ENCODE measurements at places on chromosomes 6 and 20. TPM values are rescaled to one million over a fixed set of nuclear protein-coding genes. Genes with fewer than 3 reads are reported as not detected.

The BMP7 gene
- total RNA-seq = 1.1 TPM

The MGME1 gene
- total RNA-seq = 41.5 TPM

The RSPO4 gene
- not detected for total RNA-seq

The LRRN4 gene
- not detected for total RNA-seq

The NKX2-4 gene
- not detected for total RNA-seq

The PLCB1 gene
- total RNA-seq = 1.2 TPM

The OTOR gene
- not detected for total RNA-seq

The HLA-DQA2 gene
- total RNA-seq = not detected

The TNFRSF6B gene
- 0.97 TPM for total RNA-seq

The CRISP3 gene
- total RNA-seq = not detected

The POU5F1 gene
- 10.8 TPM for total RNA-seq

The SCRT2 gene
- not detected for total RNA-seq

The SIGLEC1 gene
- total RNA-seq = not detected

The ASIP gene
- not detected for total RNA-seq

The DPM1 gene
- 68.8 TPM for total RNA-seq

The GCNT2 gene
- 6.0 TPM for total RNA-seq

The CLDN20 gene
- not detected for total RNA-seq

The VTA1 gene
- 46.0 TPM for total RNA-seq

The ADAM33 gene
- not detected for total RNA-seq

The MAS1 gene
- total RNA-seq = not detected

The FGD2 gene
- not detected for total RNA-seq

The TRAM2 gene
- 33.7 TPM for total RNA-seq

The PTK7 gene
- 5.1 TPM for total RNA-seq

The TAF11 gene
- total RNA-seq = 20.1 TPM

The BEND6 gene
- total RNA-seq = 0.88 TPM
